NCI-H748 treated with DMSO at 0.1 percent for 48 hours (cell line): ENCODE measurements at places on chromosomes 13 and 19.
A peak's percentile ranks its signal among the peaks of the same experiment; 100 is the strongest.

DNA sequence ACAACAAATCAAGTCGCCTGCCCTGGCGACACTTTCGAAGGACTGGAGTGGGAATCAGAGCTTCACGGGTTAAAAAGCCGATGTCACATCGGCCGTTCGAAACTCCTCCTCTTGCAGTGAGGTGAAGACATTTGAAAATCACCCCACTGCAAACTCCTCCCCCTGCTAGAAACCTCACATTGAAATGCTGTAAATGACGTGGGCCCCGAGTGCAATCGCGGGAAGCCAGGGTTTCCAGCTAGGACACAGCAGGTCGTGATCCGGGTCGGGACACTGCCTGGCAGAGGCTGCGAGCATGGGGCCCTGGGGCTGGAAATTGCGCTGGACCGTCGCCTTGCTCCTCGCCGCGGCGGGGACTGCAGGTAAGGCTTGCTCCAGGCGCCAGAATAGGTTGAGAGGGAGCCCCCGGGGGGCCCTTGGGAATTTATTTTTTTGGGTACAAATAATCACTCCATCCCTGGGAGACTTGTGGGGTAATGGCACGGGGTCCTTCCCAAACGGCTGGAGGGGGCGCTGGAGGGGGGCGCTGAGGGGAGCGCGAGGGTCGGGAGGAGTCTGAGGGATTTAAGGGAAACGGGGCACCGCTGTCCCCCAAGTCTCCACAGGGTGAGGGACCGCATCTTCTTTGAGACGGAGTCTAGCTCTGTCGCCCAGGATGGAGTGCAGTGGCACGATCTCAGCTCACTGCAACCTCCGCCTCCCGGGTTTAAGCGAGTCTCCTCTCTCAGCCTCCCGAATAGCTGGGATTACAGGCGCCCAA is at the start of gene LDLR:
Gene LDLR, plus strand, starts transcription at position 210 of the 760 bp plus-strand sequence. Its CDS starts 86 bp downstream, at position 296.
- peak; percentile 66 for DNase-seq

DNA sequence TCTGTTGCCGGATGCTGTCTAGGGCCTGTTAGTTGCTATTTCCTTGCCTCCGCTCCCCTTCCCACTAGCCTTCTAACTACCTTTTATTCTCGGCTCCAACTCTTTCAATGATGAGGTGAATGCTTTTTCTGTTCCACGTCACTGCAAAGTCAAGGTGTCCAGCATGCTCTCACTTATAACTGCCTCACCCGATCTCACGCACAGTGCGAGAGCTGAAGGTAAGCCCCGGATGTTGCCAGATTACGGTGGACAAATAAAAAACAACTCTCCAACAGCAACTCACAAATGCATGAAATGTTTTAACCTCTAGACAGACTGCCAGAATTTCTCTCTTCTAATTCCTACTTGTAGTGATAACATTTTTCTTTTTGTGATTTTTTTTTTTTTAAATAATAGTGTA is 169.9 kb downstream of the STK24 start:
- DNase-seq = no peak

GRCh38 chr19:40619333-40620160 is 18.4 kb downstream of the LTBP4 start:
- DNase-seq = no peak

DNA sequence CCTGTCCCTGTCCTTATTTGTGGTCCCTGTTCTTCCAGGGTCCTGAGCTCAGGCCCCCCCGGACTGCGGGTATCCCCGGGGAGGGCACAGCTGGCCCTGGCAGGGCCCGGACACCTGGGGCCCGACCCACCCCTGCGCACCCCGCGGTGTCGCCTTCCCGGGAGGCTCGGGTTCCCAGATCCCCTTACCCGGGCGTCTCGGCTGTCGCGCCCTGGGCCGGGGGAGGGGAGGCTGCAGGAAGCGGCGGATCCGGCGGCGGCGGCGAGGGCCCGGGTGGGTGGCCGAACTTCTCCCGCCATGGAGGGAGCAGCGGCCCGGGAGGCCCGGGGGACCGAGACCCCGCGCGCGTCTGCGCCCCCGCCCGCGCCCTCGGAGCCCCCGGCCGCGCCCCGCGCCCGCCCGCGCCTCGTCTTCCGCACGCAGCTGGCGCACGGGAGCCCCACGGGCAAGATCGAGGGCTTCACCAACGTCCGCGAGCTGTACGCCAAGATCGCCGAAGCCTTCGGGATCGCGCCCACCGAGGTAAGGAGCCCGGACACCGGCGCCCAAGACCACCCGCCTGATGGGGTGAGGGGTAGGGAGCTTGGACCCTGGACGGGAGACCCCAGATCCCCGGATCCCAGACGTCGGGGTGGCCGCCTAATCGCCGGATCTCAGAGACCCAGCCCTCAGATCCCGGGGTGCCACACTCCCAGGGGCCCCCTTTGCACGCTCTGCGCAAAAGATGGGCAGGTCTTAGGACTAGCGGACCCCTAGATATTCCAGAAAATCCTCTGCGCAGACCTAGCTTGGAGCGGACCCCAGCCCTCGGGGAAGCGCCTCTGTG is at the start of gene GIPC3:
Gene GIPC3, plus strand, starts transcription at position 178 of the 826 bp plus-strand sequence. Its CDS starts 120 bp downstream, at position 298.
- no peak for DNase-seq

DNA sequence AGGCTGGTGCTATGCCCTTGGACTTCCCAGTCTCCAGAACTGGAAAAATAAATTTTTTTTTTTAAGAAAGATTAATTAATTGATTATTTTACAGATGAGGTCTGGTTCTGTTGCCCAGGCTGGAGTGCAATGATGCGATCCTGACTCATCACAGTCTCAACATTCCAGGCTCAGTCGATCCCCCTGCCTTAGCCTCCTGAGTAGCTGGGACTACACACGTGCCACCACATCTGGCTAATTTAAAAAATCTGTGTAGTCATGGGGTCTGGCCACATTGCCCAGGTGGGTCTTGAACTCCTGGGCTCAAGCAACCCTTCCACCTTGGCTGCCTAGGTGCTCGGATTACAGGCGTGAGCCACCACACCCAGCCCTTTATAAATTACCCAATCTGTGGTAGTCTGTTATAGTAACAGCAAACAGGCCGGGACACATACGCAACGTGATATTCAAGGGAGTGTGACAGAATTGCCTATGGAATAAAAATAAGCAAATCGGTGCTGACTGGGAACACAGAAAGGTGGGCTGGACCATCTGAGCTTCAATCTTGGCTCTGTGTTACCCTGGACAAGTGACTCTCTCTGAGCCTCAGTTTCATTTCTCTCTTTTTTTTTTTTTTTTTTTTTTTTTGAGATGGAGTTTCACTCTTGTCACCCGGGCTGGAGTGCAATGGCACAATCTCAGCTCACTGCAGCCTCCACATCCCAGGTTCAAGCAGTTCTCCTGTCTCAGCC is 42.8 kb downstream of the PIN1 start:
- DNase-seq = no peak

DNA sequence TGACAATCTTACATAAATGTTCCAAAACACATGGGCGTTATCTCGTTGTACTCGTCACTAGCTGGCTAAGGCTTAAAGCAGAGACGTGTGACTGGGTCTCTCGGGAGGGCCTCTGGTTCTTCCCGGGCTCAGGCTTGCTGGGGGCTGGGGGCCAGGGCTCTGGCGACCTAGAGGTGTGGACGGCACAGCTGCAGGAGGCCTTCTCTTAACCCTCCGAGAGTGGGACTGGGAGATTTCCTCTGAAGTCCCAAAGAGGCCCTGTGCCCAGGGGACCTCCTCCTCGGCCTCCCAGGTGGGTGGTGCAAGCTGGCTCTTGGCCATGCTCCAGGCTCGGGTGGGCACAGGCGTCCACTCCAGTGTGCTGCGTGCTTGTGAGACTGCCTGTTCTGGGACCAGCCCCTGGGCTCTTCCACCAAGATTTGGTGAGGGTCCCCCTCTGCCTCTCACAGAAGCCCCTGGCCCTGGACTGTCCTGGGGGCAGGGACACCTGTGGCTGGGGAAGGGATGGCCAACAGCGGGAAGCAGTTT is 2.2 kb downstream of the CAPS start:
- no peak for DNase-seq

- DNase-seq = peak; percentile 53
Measured at GRCh38 chr13:94825507-94825906, 113.2 kb upstream of the SOX21 start.

DNA sequence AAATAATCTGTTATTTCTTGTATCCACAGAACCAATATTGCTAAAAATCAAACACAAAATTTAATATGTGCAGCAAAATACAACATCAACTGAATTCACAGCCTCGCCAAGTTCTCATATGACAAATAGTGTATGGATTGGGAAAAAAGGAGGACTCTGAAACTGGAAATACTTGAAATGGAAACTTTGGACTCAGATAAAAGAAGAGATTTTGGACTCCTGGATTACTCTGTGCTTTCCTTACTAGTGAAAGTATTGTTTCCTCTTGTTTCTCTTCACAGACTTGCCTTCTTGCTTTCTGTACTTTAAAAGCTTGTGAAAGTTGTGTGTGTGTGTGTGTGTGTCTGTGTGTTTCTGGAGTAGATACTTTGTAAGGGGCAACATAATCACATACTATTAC is 1596.3 kb downstream of the PCDH9 start:
- DNase-seq = no peak

DNA sequence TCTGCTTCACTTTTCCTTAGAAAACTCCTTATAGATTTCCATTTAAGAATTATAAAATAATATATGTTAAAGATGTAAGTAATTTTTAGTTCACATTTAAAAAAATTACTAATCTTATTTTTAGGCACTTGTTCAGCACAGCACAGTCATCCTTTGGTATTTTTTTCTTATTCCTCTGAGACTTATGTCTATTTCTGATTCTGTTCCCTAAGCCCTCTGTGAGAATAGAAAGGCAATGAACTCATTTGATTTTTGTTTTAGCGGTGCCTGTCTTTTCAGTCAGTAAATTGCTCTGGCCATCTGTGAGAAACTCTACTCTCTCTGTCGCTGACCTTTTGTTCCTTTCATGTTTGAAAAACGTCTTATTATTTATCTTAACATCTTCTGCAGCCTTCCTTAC is 168.1 kb downstream of the PCDH17 start:
- no peak for DNase-seq

DNA sequence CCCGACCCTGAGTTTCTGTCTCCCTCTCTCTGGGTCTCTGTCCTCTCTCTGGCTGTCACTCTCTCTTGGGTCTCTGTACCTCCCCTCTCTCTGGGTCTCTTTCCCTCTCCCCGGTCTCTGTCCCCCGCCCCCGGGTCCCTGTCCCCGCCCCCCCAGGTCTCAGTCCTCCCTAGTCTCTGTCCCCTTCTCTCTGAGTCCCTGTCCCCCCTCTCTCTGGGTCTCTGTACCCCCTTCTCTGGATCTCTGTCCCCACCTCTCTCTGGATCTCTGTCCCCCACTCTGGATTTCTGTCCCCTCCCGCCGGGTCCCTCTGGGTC is 2.3 kb upstream of the FTL start:
- DNase-seq = no peak

- peak; percentile 94 for DNase-seq
Measured at GRCh38 chr13:112732679-112733078, 42.8 kb downstream of the ATP11A start.

- DNase-seq = no peak
Measured at GRCh38 chr13:98014766-98015165, 61.3 kb downstream of the IPO5 start.

GRCh38 chr13:95231393-95231792 is 69.9 kb downstream of the ABCC4 start:
- DNase-seq = no peak

DNA sequence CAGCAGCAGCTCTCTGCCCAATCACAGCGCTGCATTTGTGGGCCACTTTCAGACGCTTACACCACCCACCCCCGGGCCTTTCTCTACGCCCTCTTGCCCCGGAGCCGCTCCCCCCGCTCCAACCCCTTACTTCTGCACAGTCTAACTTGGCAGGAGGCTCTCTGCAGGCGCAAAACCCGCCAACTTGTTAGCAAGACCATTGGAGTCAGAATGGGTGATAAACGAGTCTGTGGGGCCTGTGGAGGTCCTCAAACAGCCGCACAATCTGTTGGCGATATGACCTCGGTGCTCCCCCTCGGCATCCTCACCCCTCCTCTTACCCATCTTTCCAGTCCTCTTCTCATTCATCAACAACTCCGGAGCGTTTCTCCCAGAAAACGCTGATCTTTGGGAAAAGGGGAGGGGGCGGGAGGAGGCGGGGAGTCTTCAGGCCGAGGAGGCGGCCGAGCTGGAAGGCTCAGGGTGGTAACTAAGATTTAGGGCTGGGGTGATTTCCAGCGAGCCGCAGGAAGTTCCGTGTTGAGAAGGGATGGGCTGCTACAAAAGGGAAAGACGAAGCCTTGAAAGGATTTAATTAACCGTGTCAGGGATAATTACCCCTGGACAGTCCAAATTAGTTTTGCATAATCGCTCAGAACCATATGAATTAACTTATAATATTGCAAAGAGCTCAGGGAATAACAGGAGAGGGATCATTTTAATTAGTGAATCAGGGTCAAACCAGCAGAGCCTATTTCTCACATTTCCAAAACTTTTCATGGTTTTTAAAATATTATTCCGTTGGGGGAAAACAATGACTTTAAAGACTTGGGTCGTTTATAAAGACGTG is 4.1 kb downstream of the SOX21 start:
- peak; percentile 51 for DNase-seq

GRCh38 chr13:33184112-33184490 is 101.5 kb downstream of the STARD13 start:
- DNase-seq = no peak

DNA sequence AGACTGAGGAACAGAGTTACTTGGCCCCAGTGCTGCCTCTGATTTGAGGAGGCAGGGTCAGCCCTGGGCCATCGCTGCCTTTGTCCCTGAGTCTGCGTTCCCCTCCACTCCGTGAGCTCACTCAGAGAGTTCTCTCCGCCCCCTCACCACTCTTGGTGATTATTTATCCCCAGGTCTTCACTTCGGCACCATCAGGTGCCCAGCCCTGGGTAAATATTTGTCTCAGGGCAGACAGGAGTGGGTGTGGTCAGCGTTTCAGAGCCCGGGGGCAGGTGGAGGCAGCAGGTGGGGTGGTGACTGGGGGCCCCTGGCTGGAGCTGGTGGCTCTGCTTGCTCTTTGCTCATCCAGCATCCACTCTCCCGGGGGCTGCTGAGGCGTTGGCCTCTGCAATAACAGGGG is 20.6 kb downstream of the PPP1R37 start:
- DNase-seq = peak; percentile 99

DNA sequence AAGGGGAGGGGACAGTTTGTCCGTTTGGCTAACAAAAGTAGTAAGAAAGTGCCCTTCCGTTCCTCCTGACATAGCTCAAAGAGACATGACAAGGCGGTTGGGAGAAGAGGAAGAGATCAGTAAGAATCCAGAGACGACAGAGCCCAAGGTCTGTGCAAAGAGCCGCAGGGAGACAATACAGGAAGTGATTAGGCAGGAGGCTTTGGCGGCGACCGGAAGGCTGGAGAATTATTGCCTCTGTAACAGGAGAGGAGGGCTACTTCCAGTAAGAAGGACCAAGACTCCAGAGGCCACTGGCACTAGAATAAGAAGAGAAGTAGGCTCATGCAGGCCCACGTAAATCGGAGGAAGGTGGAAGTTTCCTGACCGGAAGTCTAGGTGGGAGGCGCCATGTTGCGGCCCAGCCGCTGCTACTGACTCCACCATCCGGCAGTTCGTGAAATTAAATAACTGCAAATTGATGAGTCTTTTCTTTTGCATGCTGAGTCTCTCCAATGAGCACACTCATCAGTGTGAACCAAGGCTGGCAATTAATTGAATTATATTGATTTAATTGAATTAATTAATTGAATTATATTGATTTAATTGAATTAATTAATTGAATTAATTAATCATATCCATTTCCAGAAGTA is 9.9 kb downstream of the RFX2 start:
- no peak for DNase-seq
